ENCODE measurements at places on chromosomes 3 and 15.

GRCh38 chr3:171375666-171376595 is 84.3 kb downstream of the TNIK start:
- H3K27ac ChIP-seq: peak overlapping the region; percentile 0
- H3K36me3 ChIP-seq: no peaks in the 10 kb centered on the region
- DNase-seq: no peak

DNA sequence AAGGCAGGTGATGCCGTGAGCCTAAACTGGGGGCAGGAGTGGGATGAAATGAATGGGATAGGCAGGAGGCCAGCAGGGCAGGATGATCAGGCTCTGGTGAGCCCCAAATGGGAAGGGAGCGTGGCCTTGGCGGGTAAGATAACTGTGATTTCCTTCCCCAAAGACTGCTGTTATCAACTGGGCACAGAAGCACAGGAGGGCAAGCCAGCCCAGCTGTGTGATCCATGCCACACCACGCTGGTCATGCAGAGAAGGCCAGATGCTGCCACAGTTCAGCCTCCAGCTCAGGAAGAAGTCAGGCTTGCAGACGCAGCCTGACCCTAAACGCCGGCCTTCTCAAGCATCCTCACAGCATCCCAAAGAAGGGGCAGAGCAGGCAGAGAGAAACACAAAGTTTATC is 52.1 kb upstream of the GNB5 start:
- H3K4me3 ChIP-seq: no peak overlapping the region
- no peak for DNase-seq
- no peak overlapping the region for H3K27ac ChIP-seq
- H3K27me3 ChIP-seq: no peaks in the 10 kb centered on the region
- H3K36me3 ChIP-seq: no peaks in the 10 kb centered on the region
- no peaks in the 10 kb centered on the region for H3K4me1 ChIP-seq

GRCh38 chr3:107988460-107989175 is 102.2 kb downstream of the CD47 start:
- peaks cover 1% of the 10 kb centered on the region for H3K4me1 ChIP-seq
- no peak for DNase-seq
- H3K4me3 ChIP-seq: no peak overlapping the region
- H3K27ac ChIP-seq: no peak overlapping the region
- H3K36me3 ChIP-seq: no peaks in the 10 kb centered on the region

DNA sequence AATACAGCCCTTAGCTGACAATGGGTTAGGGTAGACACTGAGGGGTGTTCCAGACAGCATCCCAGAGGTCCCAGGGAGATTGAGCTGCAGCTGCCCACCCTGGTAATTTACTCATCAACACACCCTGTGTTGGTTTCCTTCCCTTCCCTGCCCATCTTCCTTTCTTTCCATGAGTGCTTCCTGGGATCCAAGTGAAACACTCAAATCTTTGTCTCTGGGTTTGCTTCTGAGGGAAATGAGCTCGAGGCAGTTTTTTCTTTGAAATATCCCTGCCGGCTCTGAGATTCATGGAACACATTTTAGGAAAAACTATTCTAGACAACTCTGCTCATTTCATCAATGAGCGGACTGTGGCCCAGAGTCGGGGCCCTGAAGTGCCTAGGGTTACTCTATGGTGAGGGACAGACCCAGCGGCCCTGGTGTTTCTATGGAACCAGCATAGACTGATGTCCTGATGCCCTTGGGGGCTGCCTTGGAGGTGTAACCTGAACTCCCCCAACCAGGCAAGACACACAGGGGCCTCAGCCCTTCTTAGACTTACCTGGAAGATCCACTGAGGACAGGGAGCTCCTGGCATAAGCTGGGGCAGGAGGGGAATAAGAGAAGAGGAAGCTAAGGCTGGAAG is 14.9 kb upstream of the CSRNP1 start:
- no peak overlapping the region for H3K4me3 ChIP-seq
- DNase-seq: no peak
- H3K4me1 ChIP-seq: no peaks in the 10 kb centered on the region
- no peaks in the 10 kb centered on the region for H3K36me3 ChIP-seq
- no peak overlapping the region for H3K27ac ChIP-seq
- no peaks in the 10 kb centered on the region for H3K27me3 ChIP-seq

DNA sequence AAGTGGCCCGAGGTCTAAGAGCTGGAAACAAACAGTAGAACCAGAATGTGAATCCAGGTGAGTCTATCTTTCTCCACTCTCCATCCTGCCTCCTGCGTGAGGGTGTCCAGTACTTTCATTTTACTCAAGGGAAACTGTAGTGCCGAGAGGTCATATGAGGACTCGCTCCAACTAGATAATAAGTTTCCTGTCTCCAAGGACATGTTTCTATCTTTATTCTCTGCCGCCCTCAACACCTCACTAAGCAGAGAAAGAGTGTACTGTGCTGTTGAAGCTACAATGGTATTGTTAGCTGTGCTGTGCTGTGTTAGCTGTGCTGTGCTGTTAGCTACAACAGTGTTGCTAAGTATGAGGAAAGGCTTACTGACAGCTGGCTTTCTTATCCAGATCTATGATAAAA is 137.9 kb upstream of the COL8A1 start:
- no peaks in the 10 kb centered on the region for H3K36me3 ChIP-seq
- H3K27me3 ChIP-seq: no peaks in the 10 kb centered on the region
- no peaks in the 10 kb centered on the region for H3K4me1 ChIP-seq
- no peak overlapping the region for H3K27ac ChIP-seq
- no peak overlapping the region for H3K4me3 ChIP-seq

- H3K27ac ChIP-seq: no peak overlapping the region
- peaks cover 5% of the 10 kb centered on the region for H3K4me1 ChIP-seq
- H3K27me3 ChIP-seq: peaks cover 3% of the 10 kb centered on the region
- peaks cover 5% of the 10 kb centered on the region for H3K36me3 ChIP-seq
- H3K4me3 ChIP-seq: no peak overlapping the region
These were observed 38.0 kb upstream of the MRPL3 start for GRCh38 chr3:131540821-131541220.
